ENCODE measurements at places on chromosomes 4 and X. TPM values are rescaled to one million over a fixed set of nuclear protein-coding genes. Genes with fewer than 3 reads are reported as not detected.

DNA sequence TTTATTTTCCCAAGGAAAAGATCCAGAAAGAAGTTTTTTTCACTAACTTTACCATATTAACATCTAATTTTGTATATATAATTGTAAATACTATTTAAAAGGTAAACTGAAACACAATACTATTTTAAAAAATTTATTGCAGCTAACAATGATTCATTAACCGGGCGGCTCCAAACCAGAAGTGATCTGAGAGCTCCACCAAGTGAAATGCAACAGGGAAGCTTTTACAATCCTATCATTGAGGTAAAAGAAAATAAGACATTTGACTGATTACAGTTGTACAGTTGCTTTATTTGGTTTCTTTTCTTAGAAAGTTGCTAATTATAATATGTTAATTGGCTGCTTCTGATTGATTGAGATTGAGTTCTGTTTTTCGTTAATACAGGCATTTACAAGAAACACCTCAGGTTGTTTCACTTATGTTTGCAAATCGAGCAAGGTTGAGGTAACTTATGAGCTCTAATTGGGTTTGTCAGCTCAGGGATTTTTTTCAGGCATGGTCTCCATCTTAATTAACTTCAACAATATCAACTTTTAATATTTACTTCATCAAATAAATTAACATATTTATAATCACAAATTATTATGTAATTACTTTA lies 220.2 kb upstream of the UGT8 start:
- H3K36me3 ChIP-seq: no peaks in the 10 kb centered on the region
- H3K27me3 ChIP-seq: no peaks in the 10 kb centered on the region
- peaks cover 4% of the 10 kb centered on the region for H3K4me1 ChIP-seq
- H3K27ac ChIP-seq: no peak overlapping the region
- no peak overlapping the region for H3K4me3 ChIP-seq

GRCh38 chr4:20839957-20840356 lies 139.7 kb downstream of the PACRGL start:
- no peak overlapping the region for H3K4me3 ChIP-seq
- no peak overlapping the region for H3K27ac ChIP-seq
- H3K27me3 ChIP-seq: no peaks in the 10 kb centered on the region
- H3K4me1 ChIP-seq: no peaks in the 10 kb centered on the region

DNA sequence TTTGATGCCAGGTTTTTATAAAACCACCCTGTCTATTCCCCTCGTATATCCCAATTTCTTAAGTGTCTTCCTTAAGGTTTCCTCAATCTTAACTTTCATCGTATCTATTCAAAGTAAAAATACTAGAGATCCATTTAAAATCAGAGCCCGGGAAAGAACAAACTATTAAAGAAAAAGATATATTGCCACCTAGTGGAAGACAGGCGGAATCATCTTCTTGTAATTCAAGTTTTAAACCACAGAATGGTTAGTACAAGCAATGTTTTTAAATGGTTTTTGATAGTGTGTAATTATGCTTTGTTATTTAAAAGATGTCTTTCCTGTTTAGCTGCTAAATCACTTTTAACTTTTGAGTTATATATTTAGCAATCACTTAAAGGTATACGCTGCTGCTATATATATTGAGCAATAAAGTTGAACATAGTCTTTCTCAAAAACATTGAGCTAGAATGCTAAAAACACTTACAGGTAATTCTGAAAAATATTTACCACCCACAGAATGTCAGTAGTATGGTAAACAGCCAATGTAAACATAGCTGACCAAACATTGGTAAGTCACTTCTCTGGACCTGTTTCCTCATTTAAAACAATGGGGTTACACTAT lies 18.2 kb downstream of the PRDM8 start:
- no peaks in the 10 kb centered on the region for H3K36me3 ChIP-seq
- peak; percentile 64 for DNase-seq
- H3K27me3 ChIP-seq: no peaks in the 10 kb centered on the region
- H3K27ac ChIP-seq: no peak overlapping the region
- peaks cover 9% of the 10 kb centered on the region for H3K4me1 ChIP-seq

SPACA5B gene
- not detected for total RNA-seq
